Subcutaneous preadipocyte (primary cell): ENCODE measurements at places on chromosomes 12 and 14. TPM values are rescaled to one million over a fixed set of nuclear protein-coding genes. Genes with fewer than 3 reads are reported as not detected.

IL23A gene
- 0.20 TPM in 1 of 2 replicates, not detected in the other for total RNA-seq

SARNP gene
- 65.5 and 79.0 TPM in 2 replicates for total RNA-seq

SP7 gene
- not detected in 2 replicates for total RNA-seq

OAS2 gene
- total RNA-seq = 6.2 and 7.0 TPM in 2 replicates

RD3L gene
- total RNA-seq = not detected in 2 replicates

PIANP gene
- under 0.01 TPM in 1 of 2 replicates, not detected in the other for total RNA-seq

HCAR3 gene
- not detected in 2 replicates for total RNA-seq

AHSA1 gene
- 80.3 and 81.9 TPM in 2 replicates for total RNA-seq

KRT83 gene
- not detected in 2 replicates for total RNA-seq

SETD3 gene
- total RNA-seq = 34.5 and 46.3 TPM in 2 replicates

TAMALIN gene
- 2.3 and 4.8 TPM in 2 replicates for total RNA-seq
